ENCODE measurements at places on chromosomes 11 and 22. TPM values are rescaled to one million over a fixed set of nuclear protein-coding genes. Genes with fewer than 3 reads are reported as not detected.

XNDC1N gene
- 4.9 TPM for polyA plus RNA-seq

MGAT3 gene
- 0.64 TPM for polyA plus RNA-seq

OR6T1 gene
- not detected for polyA plus RNA-seq

SHISA8 gene
- polyA plus RNA-seq, result 0.15 TPM

ART1 gene
- polyA plus RNA-seq, result not detected

LRRC74B gene
- 0.04 TPM for polyA plus RNA-seq

SCUBE1 gene
- polyA plus RNA-seq, result 0.01 TPM

ASPHD2 gene
- 0.92 TPM for polyA plus RNA-seq

ACCSL gene
- not detected for polyA plus RNA-seq

SLC36A4 gene
- polyA plus RNA-seq, result 24.5 TPM

PLCB3 gene
- polyA plus RNA-seq, result 21.3 TPM

SLC7A4 gene
- not detected for polyA plus RNA-seq

PAX6 gene
- polyA plus RNA-seq, result 2.5 TPM

LGALS12 gene
- not detected for polyA plus RNA-seq

AQP11 gene
- 2.6 TPM for polyA plus RNA-seq
